ENCODE measurements at places on chromosomes 13 and 19. TPM values are rescaled to one million over a fixed set of nuclear protein-coding genes. Genes with fewer than 3 reads are reported as not detected.

Gene ATP4A
- not detected for total RNA-seq

Gene KIR3DL1
- total RNA-seq, result not detected

Gene GIPC3
- 0.09 TPM for total RNA-seq

Gene RXFP2
- total RNA-seq, result 0.18 TPM

Gene CLEC11A
- 4.4 TPM for total RNA-seq

Gene MUC16
- not detected for total RNA-seq
